ACHN (cell line): ENCODE measurements at places on chromosomes 3 and 15.

- DNase-seq, result no peak
Observed at GRCh38 chr3:139762302-139762701, 84.5 kb upstream of the NMNAT3 start.

DNA sequence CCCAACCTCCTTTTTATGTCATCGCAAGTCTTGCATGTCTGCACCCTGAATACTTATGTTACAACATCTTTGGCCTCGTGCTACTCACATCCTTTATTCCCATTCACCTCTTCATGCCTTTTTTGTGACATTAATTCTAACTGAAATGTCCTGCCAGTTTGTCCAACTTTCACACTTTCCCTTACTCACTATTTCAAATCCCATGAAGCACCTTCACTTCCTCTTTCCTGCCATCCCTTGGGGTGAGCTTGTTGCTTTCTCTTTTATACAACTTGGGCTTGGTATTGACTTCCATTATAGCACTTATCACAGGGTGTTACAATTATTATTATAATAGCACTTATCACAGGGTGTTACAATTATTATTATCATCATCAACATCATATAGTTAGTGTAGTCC is 496.3 kb downstream of the NLGN1 start:
- no peak for DNase-seq

DNA sequence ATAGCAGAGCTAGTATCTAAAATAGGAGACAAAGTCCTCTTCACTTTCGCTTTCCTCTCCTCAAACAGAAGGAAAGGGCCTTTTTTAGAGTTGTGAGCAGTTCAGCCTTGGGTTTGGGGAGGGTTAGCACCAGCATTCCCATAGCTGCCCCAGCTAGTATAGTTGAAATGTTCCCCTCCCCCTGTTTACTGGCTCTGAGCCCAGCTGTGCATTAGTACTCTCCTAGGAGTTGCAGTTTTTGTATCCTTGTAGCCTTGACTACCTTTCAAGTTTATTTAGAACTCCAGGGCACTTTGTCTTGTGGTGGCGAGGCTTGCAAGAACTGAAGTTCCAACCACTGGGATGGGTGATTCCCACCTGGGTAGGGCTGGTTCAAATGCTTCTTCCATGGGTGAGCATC is 245.1 kb upstream of the NAALADL2 start:
- DNase-seq, result no peak

- DNase-seq, result no peak
Observed at GRCh38 chr3:163538387-163538786, 1539.9 kb downstream of the SI start.

DNA sequence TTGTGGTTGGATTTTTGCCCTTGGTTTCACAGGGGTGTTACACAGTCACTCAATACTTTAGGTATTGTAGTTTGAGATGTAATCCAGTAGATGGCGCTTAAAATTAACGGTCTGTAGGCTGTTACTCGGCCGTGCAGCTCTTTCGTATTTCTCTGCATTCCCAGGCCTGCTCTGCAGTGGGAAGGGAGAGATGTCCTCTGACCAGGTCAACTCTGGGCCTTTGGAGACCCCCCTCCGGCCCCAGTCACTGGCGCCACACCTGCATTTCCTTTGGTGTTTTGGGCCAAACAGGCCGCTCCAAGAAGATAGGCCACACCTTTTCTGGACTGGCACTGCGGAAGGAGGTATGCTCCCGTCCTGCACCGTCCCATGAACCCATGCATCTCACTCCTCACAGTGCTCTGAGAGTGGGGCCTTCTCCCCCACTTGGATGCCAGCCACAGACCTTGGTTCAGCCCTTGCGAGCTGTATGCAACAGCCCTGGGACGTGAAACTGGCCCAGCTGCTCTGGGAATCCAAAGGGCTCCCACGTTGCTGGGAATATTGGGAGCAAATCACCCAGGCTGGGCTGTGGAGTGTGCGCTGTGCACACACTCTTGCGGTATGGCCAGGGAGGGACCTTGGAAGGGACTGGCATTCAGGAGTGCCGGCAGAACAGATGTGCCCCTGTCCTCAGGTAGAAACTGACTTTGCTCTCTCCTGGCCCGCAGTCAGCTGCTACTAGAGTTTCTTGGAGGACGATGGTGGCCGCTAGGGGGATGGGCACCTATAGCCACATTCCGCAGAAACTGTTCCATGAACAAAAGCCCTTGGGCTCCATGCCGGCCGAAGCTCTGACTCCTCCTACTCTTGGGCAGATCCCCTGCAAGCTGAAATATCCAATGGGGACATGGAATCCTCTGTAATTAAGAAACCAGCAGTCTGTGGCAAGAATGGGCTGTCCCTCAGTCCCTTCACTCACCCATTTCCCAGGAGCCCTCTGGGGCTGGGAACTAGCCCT is 410.5 kb upstream of the CADM2 start:
- peak; percentile 31 for DNase-seq

DNA sequence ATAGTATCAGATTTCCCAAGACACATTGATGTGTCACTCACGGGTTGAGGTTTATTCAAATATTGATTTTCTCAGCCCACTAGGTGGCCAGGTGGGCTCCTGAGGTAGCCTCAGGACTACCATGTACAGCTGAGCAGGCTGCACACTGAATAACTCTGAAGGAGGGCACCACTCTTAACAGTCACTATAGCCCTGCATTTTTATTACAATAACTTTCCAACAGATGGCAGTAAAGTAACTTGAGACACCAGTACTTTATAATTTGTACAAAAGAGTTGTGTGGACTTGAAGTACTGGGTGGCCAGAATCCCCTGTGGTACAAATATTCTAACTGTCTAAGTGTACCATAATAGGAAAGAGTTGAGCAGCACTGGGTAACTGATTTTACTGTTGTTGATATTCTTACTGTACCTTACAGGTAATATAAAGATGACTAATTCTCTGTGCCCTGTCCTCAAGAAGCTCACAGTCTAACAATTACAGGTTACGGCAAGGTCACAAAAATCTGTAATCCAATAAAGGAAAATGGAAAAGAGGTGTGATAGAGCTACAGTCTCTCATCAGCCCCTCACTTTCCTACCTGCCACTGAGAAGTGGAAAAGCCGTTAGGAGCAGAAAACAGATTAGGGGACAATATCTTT is 76.0 kb downstream of the ETFA start:
- DNase-seq, result peak; percentile 49

DNA sequence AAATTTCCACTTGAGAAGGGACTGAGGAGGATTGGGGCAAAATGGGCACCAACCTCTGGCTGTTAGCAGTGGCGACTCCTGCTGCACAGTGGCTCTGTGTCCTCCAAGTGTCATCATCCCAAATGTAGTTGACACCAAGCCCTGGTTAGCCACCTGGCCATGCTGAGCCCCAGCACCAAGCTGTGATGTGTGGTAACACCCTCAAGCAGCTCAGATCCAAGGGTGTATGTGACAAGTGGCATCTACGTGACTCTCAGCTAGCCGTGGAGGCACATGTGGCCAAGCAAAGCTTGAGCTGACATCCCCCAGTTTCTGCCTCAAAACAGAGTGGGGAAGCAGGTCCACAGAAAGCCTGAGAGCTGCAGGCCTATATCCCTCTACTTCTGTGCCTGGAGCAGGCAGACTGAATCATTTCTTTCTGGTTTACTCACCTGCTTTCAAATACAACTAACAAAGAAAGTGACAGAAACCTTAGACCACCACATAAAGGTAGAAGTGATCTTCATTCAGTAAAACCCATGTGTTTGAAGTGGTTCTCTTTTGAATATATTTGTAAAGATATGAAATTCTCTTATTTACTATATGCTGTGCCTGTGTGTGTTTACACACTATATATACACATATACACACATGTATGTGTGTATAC is 40.0 kb downstream of the FOXP1 start:
- DNase-seq, result no peak

DNA sequence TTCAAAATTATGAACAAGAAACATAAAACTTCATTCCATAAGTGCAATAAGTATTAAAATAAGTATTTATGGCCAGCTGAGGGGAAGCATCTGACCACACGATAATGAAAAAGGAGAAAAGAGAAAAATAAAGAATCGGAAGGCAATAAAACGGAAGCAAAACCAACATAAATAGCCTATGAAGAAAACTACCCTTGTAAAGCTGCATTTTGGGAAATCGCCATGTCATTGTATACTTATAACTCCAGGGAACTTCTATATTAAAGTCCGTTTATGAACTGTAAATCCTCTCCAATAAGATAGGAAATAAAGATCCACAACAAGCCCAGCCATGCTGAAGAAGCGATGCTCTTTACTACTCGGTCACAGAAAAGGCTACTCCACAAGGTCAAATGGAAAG is 47.7 kb downstream of the MORC1 start:
- DNase-seq, result no peak

DNA sequence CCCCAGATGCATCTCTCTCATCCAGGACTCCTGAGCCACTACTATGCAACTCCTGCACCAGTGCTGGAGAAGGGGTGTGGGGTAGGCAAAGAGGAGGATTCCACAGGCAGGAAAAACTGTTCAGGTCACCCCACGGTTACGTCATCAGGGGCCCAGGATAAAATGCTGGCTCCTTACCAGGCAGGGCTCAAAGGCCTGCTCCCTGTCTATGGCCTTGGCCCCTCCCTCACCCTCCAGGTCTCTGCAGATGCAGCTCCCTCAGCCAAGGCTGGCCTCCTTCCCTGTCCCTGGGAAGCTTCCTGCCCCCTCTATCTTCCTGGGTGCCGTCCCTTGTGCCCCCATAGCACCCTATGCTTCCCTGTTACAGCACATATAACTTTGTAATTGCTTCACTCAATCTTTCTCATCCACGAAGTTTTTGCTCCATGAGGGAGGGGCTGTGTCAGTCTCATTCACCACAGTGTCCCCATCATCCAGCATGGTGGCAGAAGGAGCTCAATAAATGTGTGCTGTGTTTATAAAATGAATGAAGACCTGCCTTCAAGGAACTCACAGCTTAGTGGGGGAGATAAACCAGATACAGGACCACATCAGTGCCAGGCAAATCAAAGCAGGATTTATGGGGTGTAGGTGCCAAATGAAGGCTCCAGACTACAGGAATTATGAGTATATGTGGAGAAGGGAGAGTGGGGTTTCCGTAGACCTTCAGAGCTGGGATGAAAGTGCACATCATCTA is 18.6 kb downstream of the KBTBD13 start:
- no peak for DNase-seq

- DNase-seq, result no peak
Observed at GRCh38 chr15:57696146-57696545, 10.4 kb upstream of the POLR2M start.

GRCh38 chr3:112092496-112093179 is 6.4 kb downstream of the C3orf52 start:
- DNase-seq, result peak; percentile 34

GRCh38 chr3:178637802-178638201 is 101.6 kb downstream of the KCNMB2 start:
- no peak for DNase-seq

DNA sequence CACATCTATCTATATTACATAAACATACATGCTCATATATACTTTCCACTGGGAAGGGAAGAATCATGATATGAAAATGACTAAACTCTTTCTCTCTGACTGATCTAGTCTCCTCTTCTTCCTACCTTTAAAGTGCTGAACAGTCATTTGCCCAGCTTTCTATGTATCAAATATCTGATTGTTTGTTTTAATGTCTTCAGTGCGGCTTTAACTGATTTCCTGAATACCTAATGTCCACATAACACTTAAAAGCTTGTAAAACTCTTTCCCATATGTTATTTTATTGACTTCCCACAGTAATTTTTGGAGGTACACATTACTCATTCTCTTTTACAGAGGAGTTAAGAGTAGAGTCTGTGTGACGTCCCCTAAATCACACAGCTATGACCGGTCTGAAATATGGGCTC is 28.2 kb downstream of the CPOX start:
- no peak for DNase-seq

DNA sequence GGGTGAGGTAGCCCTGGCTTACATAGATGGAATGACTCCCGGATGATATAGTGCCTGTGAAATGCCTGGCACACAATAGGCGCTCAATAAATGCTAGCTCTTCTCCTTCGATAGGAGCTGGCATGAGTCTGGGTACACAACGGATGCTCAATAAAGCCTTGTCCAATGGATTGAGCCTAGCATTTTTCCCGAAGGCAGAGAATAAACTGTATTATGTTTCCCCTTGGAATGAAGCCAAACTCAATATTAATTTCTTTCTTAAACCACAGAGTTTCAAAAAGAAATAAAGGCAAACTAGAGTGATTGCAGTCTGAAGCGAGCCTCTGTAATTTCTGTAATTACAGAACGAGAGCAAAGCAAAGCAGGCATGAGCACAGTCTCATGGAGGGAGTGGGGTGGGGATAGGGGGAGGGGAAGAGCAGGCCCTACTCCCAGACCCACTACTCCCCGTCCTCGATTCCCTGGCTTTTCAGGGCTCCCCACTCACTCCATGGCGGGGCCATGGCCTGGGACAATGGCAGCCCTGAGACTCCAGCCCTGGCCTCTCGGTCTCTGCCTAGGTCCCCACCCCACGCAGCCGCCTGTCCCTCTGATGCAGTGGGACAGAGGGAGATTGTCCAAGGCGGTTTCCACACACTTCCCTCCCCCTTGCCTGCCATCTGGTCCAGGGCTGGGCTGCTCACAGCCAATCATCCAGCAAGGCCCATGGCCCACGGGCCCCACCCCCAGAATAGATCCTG is 18.0 kb downstream of the SLC6A1 start:
- no peak for DNase-seq

DNA sequence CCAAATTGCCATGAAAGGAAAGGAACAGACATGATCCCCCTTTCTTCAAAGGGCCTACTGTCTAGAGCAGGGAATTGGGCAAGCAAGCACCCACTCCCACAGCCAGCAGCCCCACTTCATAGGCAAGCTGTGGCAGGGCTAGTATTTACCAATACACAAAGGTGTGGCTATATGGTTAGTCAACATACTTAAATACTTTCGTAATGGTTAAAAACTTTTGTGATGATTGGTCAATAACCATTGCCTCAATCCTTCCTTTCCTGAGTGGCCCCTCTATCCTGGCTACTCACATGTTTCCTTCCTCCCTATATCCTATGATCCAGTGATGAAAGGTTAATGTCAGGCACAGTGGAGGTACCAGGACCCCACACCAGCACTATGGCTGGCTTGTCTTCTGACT is 30.1 kb upstream of the ARL8B start:
- no peak for DNase-seq

GRCh38 chr3:114586119-114586518 is 292.3 kb downstream of the TIGIT start:
- no peak for DNase-seq

- no peak for DNase-seq
Observed at GRCh38 chr3:10376353-10376752, 55.4 kb upstream of the SEC13 start.

- DNase-seq, result no peak
Observed at GRCh38 chr3:178583963-178584575, 47.8 kb downstream of the KCNMB2 start.

DNA sequence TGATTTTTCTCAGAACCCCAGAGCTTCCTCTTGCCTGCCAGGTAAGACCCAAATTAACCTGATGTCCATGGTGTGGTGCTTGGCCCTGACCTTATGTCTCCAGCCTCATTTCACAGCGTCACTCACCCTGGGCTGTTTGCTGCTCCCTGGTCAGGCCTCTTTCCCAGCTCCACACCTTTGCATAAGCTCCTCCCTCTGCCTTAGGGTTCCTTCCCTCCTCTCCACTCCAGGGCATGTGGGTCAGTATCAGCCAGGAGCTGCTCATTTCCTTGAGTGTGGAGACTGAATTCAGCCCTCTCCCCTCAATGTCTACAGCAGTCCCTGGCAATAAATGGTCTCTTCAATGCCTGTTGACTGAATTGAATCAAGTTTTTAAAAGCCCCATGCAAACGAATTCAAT is 75.6 kb upstream of the ANKRD34C start:
- DNase-seq, result no peak
